ENCODE measurements at places on chromosomes 2 and 18.

DNA sequence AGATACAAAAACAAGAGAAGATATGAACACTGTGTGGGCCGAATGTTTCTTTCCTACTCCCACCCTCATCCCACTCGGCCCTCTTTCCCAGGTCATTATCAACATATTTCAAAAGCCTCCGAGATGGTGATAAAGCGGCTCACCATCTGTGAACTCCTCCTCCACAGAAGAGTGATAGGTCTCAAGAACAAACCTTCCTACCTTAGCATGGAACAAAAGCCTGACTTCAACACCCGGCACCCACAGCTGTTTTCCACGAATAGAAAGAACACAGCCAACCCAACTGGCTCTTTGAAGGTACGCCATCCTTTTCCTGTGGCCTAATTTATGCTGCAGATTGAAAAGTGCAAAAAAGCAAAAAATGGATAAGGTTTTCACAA, 28.8 kb downstream of the BCL2 start:
- DNase-seq: no peak
- H3K4me1 ChIP-seq: peaks cover 57% of the 10 kb centered on the region
- no peaks in the 10 kb centered on the region for H3K27me3 ChIP-seq
- H3K27ac ChIP-seq: no peak overlapping the region

DNA sequence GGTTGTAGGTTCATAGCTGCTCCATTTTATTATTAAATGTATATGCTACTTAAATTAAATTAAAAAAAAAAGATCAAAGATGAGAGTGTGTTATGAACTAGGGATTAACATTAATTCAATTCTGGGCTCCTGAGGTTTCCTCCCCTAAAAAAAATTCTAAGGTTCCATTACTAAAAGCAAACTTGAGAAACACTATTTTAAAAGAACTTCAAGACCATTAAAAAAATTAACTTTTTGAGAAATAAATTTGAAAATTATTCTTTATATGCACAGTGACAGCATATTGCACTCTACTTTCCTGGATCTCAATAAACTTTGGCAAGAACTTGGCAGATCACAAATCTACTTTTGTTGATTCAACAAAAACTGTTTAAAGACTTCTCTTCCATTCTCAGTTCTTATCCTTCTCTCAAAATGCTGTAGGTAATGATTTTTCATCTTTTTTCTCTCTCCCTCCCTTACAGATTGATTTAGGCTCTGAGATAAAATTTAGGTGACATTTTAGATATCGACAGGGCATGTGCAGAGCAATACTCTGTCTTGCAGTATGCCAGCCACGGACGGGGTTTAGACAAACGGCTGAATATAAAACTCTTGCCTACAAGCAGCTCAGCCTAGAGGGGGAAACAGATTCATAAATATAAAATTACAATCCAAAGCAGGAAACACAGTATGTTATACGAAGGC, 592 bp upstream of the MARS2 start:
- peaks cover 36% of the 10 kb centered on the region for H3K4me1 ChIP-seq
- peaks cover 8% of the 10 kb centered on the region for H3K36me3 ChIP-seq
- H3K27me3 ChIP-seq: peaks cover 5% of the 10 kb centered on the region

DNA sequence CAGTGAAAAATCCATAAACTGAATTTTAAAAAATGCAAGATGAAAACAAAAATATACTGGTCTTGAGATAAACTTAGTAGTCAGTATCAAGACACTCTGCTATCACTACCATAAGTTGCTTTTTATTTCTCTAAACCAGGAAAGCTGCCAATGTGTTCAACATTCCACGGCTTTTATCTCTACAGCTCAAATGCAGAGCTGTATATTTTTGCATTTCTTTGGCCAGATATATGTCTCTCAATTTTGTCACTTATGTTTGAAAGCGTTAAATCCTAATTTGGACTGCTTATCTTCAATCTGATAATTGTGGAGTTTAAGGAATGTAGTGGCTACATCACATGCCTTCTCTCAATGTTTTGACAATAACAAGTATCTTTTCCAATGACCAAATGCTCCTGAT, 609.5 kb downstream of the EPHA4 start:
- no peak overlapping the region for H3K4me3 ChIP-seq
- no peaks in the 10 kb centered on the region for H3K36me3 ChIP-seq

DNA sequence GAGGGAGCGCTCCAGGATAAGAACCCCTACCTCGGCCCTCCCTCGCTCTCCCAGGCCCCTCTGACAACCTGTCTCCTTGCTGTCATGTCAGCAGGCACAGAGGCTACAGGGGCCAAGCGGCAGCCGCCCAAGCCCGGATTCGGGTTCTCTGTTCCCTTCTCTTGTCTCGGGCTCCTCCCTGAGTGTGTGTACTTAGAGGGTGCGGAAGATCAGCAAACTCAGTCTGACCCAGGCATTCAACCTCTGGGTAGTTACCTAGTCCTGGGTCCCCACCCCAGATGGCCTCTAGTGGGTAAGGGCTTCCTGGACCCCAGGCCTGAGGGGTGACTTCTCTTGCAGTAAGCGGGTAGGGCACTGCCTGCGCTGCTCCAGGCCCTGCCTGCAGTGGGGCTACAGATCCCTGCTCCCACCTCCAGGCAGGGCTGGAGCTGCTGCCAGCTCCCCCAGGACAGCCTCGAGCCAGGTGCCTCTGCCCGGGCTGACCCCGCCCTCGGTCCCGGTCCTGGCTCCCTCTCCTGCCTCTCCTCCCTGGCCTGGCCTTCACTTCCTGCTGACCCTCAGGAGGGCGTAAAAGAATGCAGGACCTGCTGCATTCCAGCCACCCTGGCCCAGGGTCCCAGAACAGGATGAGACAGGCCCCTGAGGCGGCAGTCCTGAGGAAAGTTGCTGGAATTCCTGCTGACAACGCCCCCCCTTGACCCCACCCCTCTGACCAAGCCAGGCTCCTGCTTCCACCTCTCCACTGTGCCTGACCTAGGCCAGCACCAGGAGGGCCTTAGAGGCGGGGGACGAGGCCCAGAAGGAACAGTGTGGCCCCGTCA, 22.0 kb downstream of the GPC1 start:
- H3K36me3 ChIP-seq: no peaks in the 10 kb centered on the region
- no peak for DNase-seq
- H3K4me1 ChIP-seq: peaks cover 4% of the 10 kb centered on the region
- H3K4me3 ChIP-seq: no peak overlapping the region
- H3K27ac ChIP-seq: no peak overlapping the region

DNA sequence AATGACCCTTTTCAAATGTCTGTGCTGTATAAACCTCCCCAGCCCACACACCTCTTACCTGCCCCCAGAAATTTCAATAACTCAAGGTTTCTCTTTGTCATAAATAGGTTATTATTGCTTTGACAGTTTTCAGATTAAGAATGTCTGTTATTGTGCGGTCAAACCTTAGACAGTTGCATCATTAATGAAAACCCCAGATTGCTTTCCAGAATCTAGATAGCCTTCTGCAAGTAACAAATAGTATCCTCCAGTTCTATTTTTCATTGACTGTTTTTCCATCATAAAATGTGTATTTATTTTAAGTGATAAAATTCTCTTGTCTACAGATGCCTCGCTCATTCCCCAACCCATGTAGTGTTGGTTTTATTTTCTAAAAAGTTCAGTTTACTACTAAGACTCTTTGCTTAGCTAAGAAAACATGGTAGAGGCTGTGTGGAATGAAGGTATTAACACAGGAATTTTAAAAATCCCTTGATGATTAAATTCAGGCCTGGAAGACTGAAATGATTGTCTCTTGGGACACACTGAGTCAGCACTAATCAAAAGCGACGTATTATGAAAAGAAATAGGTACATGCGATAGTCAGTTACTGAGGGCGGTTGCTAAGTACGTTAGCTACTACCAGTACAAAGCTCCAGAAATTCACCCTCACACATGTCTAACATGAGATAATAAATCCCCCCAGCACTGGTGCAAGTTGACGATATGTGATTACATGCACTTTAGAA, 38.4 kb upstream of the ITGAV start:
- no peaks in the 10 kb centered on the region for H3K27me3 ChIP-seq
- no peak overlapping the region for H3K4me3 ChIP-seq
- no peaks in the 10 kb centered on the region for H3K36me3 ChIP-seq
- no peak overlapping the region for H3K27ac ChIP-seq
- H3K4me1 ChIP-seq: no peaks in the 10 kb centered on the region

DNA sequence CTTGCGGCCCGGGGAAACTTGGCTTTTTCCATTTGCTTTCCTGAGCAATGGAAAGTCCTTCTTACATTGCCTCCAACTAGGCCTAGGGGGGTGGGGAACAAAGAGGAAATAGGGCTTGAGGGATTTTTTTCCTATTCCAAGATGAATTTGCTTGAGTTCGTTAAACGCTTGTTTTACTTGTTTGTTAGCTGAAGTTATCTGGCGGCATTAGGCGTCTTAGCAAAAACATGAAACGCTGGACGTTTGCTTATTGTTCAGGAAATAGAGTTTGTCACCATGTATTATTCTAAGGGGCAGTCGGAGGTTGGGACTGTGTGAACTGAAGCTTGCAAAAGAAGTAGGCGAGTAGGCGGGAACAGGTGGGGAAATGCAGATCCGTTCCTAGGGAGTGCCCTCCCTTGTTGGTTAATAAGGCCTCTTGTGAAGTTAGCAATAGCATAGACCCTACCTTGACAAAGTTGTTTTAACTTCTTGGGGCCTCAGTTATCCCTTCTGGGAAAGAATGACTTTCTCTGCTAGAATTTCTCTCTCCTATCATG, 1.9 kb downstream of the CABLES1 start:
- H3K36me3 ChIP-seq: no peaks in the 10 kb centered on the region
- H3K4me3 ChIP-seq: peak overlapping the region; percentile 72
- no peak overlapping the region for H3K27ac ChIP-seq
- no peak for DNase-seq
- H3K27me3 ChIP-seq: peaks cover 54% of the 10 kb centered on the region

DNA sequence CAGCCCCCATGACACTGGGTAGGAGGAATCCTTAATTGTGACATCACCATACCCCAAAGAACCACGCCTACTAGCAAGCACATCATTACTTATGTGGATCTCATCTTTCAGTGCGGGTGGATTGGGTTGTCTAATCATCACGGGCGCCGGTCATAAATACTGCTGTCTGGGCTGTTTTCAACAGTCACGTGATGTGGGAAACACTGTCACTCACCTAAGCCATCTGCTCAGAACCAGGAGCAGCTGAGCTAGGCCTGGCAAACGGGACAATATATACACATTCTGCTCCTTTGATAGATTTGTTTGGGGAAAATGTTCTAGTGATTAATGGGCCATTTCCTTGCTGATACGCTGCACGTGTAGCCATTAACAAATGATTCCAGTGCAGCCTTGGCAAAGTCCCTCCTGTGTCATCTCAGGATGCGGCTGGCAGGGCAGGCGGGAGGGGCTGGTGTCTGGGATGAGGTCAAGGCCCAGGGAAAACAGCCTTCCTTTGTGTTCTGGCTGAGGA, 145.9 kb upstream of the COPS8 start:
- no peaks in the 10 kb centered on the region for H3K36me3 ChIP-seq
- peaks cover 50% of the 10 kb centered on the region for H3K27me3 ChIP-seq
- no peaks in the 10 kb centered on the region for H3K4me1 ChIP-seq
- no peak overlapping the region for H3K27ac ChIP-seq
- H3K4me3 ChIP-seq: no peak overlapping the region
- DNase-seq: no peak

- DNase-seq: no peak
- H3K27ac ChIP-seq: no peak overlapping the region
- H3K27me3 ChIP-seq: peaks cover 15% of the 10 kb centered on the region
These were observed 49.7 kb upstream of the ZNF397 start for GRCh38 chr18:35190948-35191697.

DNA sequence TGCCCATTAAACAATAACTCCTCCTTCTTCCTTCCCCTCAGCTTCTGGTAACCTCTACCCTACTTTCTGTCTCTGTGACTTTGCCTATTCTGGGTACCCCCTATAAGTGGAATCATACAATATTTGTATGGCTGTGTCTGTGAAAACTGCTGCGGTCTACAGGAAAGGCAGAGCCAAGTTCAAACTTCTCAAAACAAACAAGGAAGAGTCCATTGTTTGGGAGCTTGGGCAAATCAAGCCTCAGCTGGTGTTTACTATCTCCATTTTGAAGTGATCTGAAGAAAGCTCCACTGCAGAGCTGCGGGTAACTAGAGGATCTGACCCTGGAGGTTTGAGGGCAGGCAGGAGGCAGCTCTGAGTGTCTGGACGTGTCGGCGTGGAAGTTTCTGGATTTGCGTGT, 48.6 kb upstream of the DAPL1 start:
- no peak overlapping the region for H3K27ac ChIP-seq
- H3K36me3 ChIP-seq: no peaks in the 10 kb centered on the region
- no peak for DNase-seq
- peaks cover 74% of the 10 kb centered on the region for H3K27me3 ChIP-seq
- H3K4me1 ChIP-seq: peaks cover 9% of the 10 kb centered on the region
- H3K4me3 ChIP-seq: no peak overlapping the region

DNA sequence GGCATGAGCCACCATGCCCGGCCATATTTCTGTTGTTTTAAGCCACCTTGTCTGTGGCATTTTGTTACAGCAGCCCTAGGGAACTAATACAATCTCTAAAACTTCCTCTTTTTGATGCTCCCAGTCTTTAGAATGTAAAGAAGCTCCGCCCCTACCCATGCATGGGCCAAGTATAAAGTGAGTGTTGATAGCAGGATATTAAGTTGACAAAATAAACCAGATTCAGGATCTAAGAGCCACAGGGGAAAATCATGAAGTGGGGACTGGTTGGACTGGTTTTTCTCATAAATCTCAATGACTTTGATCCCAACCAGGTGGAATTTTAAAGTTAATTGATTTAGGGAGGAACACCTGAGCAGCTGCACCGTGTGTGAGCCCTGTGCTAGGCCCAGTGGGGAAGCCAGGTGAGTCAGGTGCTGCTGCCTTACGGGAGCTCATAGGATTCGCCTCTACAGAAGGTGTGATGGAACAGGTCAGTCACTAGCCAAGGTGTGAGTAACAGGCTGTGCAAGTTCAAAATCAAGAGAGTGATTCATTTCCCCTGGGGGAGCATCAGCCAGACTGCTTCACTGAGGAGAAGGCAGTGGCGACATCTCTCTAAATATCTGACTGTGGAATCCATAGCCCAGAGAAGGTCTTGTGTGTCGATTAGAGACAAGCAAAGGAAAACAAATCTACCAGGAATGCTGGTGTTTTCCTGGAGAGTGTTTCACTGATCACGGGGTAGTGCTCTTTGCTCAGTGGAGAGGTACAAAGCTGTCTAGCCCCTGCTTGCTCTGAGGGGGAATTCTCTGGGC, 63.0 kb upstream of the MSH2 start:
- H3K4me1 ChIP-seq: peaks cover 6% of the 10 kb centered on the region

DNA sequence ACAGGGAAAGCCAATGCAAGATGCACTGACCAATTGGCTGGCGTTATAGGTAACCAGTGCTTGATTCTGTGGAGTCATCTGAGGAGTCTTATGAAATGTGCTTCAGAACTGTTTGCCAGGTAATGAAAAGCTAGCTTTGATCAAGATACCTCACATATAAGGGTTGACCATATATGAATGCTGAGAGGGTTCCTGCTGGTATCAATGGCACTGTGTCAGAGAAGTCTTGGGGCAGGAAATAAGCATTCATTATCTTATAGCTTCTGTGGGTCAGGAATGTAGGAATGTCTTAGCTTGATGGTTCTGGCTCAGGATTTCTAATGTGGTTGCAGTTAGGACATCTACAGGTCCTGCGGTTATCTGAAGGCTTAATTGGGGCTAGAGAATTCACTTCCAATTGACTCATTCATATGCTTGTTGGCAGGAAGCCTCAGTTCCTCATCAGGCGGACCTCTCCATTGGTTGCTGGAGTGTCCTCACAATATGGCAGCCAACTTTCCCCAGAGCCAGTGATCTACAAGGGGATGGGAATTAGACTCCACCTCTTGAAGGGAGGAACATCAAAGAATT, 22.1 kb upstream of the TCF7L1 start:
- H3K36me3 ChIP-seq: no peaks in the 10 kb centered on the region
- H3K4me3 ChIP-seq: no peak overlapping the region
- H3K27ac ChIP-seq: no peak overlapping the region

- H3K36me3 ChIP-seq: no peaks in the 10 kb centered on the region
- no peaks in the 10 kb centered on the region for H3K4me1 ChIP-seq
- H3K27ac ChIP-seq: no peak overlapping the region
- no peak overlapping the region for H3K4me3 ChIP-seq
These were observed 146.5 kb downstream of the NCKAP5 start for GRCh38 chr2:133421516-133422324.
